Thoracic aorta endothelial cell (primary cell): ENCODE measurements at places on chromosomes 7 and 10. TPM values are rescaled to one million over a fixed set of nuclear protein-coding genes. Genes with fewer than 3 reads are reported as not detected.

The SNX10 gene
- total RNA-seq, result 0.80 and 2.5 TPM in 2 replicates

The OR2A5 gene
- total RNA-seq, result not detected in 2 replicates

The TACR2 gene
- total RNA-seq, result 0.13 TPM in 1 of 2 replicates, not detected in the other

The PARG gene
- total RNA-seq, result 35.2 and 35.9 TPM in 2 replicates

The HILPDA gene
- total RNA-seq, result 12.2 and 12.7 TPM in 2 replicates

The PILRB gene
- 12.4 and 14.9 TPM in 2 replicates for total RNA-seq

The MBL2 gene
- not detected in 2 replicates for total RNA-seq

The H2BK1 gene
- total RNA-seq, result not detected in 2 replicates

The ARPC1A gene
- total RNA-seq, result 229 and 254 TPM in 2 replicates

The C7orf33 gene
- total RNA-seq, result not detected in 2 replicates

The SLC39A12 gene
- total RNA-seq, result not detected in 2 replicates

The GNAT3 gene
- total RNA-seq, result not detected in 2 replicates
